ENCODE measurements at places on chromosomes 2 and 18.
A peak's percentile ranks its signal among the peaks of the same experiment; 100 is the strongest.

DNA sequence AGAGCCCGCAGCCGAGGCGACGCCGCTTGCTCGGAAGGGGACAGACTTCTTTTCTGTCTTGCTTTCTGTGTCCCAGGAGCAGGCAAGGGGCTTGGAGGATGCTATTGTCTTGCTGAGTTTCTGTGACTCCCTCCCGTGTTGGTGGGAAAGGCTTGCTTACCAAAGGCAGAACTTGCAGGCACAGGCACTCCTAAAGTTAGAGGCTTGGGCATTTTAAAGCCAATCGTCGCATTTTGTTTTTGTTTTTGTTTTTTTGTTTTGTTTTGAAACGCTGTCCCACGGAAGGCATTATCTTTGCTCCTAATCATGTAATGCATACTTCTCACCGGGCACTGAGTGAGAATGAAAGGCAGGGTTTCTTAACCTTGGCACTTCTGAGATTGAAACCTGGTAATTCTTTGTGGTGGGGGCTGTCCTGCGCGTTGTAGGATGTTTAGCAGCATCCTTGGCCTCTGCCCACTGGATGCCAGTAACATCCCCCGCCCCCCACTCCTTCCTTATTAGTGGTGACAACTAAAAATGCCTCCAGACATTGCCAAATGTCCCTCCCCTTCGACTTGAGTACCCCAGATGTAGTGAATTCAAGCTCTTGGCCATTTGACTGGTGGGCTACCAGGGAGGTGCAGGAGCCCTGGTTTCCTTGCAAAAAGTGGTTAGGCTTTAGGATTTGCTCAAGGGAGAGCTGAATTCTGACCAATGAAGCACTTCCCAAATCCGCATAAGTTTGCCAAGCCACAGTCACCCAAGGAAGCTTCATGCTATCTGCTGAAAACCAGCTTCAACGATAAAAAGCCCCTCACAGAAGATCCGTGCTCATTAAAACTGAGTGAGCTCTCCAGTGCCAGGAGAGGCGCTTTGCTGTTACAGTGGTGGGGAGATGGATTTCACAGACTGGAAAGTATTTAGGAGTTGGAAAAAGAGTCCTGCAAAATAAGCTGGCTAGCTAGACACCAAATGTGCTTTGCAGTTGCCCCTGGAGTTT is 1.2 kb downstream of the ANTXR1 start:
- DNase-seq, result no peak

DNA sequence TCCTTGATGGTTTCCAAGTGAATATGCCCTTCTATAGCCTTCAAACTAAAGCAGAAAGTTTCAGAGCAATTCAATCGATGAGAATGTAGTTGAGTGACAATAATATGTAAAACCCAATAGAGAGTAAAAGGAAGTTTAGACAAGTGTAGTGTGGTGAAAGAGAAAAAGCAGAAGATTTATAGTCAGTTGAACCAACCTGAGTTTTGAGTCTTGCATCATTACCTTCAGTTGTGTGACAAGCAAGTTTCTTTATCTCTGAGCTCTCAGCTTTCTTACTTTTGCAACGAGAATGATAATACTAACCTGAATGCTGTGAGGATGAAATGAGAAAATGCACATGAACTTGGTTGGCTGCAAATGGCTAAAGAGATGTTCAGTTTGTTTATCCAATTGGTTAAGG is 40.6 kb upstream of the TMEM247 start:
- no peak for DNase-seq

DNA sequence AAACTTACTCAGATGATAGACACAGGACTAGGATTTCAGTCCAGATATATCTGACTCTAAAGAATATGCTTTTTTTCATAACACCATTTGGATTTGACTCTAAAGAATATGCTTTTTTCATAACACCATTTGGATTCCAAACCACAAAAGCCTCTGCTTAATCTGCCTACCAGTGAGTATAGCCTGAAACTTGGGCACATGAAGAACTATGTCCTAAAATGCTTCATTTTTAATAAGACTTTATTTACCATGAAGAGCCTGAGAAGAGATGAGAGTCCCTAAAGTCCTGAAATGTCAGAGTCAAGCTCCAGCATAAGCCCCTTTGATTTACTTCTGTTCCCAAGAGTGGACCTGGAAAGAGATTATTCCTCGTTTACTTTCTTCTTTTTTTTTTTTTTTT is 54.5 kb upstream of the STPG4 start:
- DNase-seq, result no peak

DNA sequence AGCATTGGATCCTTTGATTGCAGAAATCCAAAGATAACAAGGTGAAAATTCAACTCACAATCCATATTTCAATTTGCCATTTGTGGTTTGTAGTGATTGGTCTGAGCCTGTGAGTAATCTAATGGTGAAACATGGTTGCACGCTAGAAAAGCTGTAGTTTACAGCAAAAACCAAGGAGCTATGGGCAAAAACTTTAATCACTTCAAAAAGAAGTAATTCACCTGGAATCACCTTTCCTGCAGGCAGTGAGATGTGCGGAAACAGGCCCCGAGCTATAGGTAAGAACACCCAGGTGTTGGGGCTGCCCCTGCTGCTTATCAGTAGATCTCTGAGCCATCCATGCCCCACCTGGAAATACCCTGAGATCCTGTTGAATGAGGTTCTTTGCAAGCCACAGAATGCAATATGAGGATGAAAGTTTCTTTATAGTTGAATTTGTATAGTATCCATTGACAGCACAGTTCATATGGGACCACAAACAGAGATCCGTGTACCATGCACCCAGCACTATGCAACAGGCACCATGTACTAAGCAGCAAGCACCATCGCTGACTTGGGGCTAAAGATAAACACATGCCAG is 208.2 kb downstream of the SPP2 start:
- DNase-seq, result no peak

- DNase-seq, result no peak
Observed at GRCh38 chr18:48517048-48517447, 21.8 kb upstream of the CTIF start.

GRCh38 chr2:2574401-2575180 is 243.5 kb upstream of the MYT1L start:
- DNase-seq, result no peak

DNA sequence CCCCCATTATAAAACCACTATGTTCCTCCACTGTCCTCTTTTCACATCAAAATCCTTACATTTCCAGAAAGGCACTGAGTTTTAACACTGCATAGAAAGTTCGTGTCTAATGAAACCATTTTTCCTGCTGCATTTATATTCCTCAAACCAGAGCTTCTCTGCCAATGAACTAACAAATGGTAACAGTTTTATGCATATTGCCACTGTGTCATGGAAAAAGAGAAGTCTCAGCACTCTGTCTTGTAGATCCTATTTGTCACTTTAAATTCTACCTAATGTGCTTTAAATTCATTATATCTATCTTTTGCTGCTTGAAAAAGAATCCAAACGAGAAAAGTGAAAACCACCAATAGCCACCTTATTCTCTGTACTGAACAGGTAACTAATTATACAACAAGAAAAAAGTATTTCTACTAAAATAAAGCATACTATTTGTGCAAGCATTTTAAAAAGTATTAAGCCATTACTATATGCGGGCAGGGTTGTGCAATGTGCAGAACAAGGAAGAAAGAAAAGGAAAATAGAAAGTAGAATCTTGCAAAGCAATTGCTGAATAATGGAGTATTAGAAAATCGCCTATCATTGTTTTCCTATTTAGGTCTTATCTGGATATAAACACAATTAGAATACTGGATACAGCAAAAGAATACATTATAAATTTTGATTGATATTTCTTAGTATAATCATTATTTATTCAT is 328.9 kb downstream of the ZEB2 start:
- DNase-seq, result no peak

DNA sequence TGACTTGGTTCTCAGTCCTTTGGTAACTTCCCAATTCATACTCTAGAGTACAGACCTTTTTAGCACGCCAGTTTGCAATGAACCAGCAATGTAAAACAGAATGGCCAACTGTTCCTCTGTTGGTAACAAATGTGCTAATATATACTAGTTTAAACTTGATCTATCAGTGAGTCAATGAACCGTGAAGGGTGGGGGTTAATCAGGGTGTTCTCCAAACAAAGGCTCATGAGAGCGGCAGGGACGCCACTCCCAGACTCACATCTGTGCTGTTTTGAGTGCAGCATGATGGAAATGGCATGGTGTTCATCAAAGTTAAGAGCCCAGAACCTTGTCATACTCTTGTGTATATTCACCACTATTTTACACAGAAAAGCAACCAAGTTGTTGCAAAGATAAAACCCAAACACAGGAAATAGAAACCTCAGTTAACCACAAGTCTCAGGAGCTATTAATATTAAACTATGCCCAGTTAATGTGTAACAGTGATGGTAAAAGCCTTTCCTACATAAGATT is 70.3 kb downstream of the CERKL start:
- no peak for DNase-seq

GRCh38 chr2:58899692-58900091 is 658.6 kb upstream of the FANCL start:
- no peak for DNase-seq

DNA sequence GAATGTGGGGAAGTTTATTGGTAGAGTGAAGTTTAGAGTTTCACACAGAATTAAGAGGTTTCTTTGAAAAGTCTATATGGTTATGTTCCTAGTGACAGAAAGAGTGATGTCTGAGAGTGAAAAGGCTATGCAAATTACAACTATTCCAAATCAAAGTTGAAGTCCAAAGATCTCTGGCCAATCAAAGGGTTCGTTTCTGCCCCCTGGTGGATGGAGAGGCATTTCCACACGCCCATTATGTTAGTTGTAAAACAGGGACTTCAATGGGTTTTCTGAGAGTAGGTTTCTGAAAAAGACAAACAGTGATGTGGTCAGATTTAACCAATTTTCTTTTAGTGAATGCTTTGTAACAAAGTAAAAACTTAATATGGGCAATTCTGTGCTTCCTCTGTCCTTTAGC is 441.5 kb upstream of the POU3F3 start:
- peak; percentile 33 for DNase-seq

- no peak for DNase-seq
Observed at GRCh38 chr18:76791642-76792041, 30.7 kb upstream of the ZNF236 start.

- peak; percentile 10 for DNase-seq
Observed at GRCh38 chr2:240997141-240997855, 1.1 kb upstream of the SNED1 start.

GRCh38 chr2:62467475-62468321 is 38.3 kb downstream of the TMEM17 start:
- no peak for DNase-seq

DNA sequence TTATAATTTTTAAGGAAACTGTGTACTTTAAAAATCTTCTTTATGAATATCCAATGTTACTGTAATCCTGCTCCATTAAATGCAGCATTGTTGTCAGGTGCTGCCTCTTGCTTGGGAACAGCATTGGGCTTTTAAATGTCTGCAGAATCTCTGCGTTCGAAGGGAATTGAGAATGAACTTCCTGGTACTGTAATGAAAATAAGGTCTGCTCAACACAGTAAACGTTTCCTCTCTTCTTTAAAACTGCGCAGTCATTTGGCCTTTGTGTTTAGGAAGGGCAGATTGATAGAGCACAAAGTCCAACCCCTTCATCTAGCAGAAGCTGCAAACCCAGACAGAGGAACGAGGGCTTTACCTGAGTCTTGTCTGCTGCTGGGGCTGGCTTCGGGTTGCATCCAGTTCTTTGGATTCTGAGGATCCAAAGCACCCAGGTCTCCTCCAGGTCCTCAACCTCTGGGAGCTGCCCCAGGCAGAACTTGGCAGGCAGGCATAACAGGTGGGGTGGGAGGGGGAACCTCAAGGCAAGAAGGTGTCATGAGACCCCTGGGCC is 104.5 kb downstream of the UGGT1 start:
- peak; percentile 28 for DNase-seq

DNA sequence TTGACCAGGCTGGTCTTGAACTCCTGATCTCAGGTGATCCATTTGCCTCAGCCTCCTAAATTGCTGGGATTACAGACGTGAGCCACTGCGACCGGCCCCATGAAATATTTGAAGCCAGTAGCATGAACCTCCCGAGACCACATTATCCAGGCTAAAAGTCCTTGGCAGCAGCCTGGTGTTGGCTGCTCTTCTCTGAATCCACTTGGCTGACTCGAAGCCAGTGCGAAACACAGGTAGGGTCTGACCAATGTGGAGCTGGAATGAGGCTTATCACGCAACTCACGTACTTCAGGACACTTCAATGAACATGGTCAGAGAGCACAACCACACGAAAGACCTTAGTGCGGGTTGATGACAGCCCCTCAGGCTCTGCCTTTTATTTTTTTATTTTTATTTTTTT is 38.4 kb downstream of the USP40 start:
- DNase-seq, result no peak

- peak; percentile 51 for DNase-seq
Observed at GRCh38 chr2:67277450-67277849, 119.7 kb upstream of the ETAA1 start.

DNA sequence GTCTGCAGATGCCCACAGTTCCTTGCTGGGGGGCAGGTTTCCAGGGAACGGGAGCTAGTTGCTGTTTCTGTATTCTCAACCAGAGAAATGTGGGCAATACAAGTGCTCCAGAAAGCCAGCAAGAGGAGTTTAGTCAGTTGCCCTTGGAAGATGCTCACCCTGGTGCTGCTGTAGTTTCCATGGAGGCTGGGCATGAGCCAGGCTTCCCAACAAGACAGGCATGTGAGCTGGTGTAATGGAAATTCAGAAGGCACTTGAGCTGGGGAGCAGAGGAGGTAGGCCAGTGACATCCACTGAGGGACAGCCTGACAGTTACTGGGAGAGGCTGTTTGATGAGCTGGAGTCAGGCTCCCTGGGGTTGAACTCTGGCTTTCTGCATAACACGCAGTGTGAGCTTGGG is 7.7 kb downstream of the HK2 start:
- DNase-seq, result no peak

- DNase-seq, result no peak
Observed at GRCh38 chr18:40055262-40055661, 1899.8 kb upstream of the PIK3C3 start.

DNA sequence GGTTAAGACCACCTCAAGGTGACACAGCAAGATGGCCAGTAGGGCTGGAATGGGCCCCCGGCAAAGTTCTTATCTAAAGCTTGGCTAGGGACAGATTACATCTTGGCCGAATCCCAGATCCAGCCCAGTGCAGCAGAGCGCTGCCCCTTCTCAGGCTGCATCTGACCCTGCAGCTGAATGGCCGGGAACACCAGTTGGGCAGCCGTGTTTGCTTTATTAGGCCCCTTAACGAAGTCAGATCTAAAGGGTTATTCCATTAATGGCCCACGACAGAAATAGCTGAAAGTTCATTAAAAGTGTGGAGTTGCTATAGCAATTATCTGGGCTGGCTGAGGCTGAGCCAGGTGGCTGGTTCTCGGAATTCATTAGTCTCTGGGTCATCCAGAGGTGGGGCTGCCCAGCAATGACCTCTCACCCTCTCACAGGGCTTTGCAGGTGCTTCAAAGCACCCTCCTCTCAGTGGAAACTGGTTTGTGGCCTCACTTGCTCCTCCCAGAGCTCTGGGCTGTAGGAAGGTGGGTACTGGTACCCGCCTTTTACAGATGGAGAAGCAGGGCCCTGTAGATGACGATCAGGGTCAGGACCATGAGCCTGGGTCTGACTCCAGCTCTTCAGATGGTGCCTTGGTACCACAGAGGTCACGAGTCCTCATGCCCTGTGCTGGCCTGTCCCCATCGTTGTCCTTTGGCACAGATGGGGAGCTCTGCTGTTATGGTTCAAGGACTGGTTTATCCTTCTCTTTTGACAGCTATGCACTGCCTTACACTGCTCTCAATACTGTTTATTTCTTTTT is 68.8 kb downstream of the EMX1 start:
- DNase-seq, result no peak
